Transverse colon (tissue), 4 donors: ENCODE measurements at places on chromosomes 16 and 17.

DNA sequence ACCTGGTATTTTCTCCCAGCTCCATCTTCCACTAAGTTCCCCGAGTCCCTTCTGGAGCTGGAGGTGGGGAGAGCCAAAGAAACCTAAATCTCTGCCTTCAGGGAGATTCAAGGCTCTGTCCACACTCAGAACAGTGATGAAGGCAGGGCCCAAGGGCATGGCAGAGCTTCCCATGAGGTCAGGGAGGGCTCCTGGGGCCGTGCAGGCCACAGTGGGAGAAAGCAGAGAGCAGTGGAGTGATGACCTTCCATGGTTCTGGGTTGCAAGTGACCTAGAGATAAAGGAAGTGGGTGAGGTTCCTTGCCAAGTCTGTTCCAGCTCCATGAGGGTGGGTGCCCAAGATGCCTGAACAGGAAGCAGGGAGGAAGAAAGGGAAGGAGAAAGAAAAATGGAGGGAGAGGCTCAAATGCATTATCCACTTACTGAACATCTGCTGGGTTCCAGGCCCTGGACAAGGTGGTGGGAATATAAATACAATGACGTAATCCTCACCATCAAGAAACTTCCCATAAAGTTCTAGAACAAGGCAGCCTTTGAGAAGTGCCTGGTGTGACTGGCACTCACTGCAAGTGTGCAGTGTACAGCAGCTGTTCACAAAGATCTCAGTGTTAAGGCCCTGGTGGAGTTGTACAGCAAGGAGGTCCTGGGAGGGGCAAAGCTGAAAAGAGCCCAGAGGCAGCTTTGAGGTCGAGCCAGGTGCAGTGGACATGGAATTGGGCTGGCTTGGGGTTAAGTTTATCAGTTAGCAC lies 13.3 kb downstream of the TBKBP1 start:
- no peak for DNase-seq

GRCh38 chr16:30149250-30149930 lies 26.4 kb upstream of the MAPK3 start:
- DNase-seq = no peak

DNA sequence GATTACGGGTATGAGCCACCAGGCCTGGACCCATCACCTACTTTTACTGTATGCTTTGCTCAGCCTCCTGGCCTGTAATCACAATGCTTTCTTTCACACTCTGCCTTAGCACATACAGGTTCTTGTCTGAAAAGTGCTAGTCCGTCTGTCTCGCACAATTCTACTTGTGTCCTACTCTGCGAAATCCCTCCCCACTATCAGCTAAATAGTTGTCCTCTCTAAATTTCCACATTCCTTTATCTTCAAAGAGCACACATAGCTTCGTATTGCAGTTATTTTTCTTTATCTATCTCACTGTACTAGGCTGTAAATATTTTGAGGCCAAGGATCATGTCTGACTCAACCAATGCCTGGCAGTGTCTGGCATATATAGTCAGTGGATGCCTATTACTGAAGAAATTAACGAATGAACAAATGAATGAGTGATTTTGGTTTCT lies 38.5 kb upstream of the ETV4 start:
- no peak for DNase-seq

GRCh38 chr17:66200685-66201092 lies 8.8 kb upstream of the CEP112 start:
- peak; percentile 59 for DNase-seq

DNA sequence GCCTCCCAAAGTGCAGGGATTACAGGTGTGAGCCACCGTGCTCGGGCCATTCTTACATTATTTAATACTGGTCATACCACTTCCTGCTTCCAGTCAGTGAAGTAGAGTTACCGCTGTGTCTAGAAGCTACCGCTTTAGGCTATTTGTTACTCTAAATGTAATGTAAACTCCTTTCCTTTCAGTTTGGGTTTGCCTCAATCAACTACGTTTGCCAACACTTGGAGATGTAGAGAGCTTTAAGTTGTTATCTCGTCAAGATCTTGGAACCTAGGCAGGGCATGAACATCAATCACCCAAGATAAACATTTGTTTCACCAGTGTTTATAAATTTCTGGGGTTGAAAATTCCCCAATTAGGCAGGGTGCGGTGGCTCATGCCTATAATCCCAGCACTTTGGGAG lies 275.9 kb downstream of the STX8 start:
- no peak for DNase-seq

- DNase-seq = no peak
These were observed 75.8 kb downstream of the WWOX start for GRCh38 chr16:78175287-78175686.

- no peak for DNase-seq
These were observed 13.8 kb upstream of the KCNJ18 start for GRCh38 chr17:21678393-21679081.

DNA sequence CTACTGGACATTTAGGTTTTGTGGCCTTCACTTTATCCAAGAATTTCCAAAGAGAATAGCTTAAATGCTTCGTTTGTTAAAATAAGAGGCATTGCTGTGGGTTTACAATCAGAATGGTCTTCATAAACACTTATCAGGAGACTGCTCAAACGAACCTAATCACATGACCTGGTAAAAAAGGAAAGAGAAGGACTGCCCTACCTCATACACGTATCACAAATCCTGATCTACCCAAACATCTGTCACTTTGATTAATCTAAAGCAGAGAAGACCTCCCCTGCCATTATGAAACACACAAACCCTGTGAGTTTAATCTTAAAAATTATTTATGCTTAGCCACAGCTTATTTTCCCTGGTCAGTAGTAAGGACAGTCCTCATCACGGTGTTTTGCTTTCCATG lies 76.6 kb downstream of the PARN start:
- no peak for DNase-seq

DNA sequence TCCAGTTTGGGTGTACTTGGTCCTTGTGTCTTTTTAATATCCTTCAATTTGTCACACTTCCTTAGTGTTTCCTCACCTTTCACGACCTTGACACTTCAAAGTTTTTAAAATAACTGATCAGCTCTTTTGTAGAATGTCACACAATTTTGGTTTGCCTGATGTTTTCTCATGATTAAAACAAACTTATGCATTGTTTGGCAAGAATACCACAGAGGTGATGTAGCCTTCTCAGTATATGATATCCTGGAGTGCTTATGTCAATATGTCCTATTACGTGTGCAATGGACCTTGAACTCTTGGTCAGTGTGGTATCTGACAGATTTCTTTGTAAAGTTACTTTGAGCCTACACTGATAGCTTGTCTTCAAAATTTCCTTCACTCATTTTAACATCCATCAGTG lies 297.4 kb downstream of the CNTNAP4 start:
- DNase-seq = no peak

- peak; percentile 48 for DNase-seq
These were observed 186.5 kb downstream of the AXIN2 start for GRCh38 chr17:65374966-65375365.

GRCh38 chr17:1905190-1905913 lies 75.5 kb downstream of the RPA1 start:
- no peak for DNase-seq
